ENCODE measurements at places on chromosomes 16 and 17.

GRCh38 chr17:27398691-27399090, 57.6 kb upstream of the KSR1 start:
- no peak for DNase-seq

DNA sequence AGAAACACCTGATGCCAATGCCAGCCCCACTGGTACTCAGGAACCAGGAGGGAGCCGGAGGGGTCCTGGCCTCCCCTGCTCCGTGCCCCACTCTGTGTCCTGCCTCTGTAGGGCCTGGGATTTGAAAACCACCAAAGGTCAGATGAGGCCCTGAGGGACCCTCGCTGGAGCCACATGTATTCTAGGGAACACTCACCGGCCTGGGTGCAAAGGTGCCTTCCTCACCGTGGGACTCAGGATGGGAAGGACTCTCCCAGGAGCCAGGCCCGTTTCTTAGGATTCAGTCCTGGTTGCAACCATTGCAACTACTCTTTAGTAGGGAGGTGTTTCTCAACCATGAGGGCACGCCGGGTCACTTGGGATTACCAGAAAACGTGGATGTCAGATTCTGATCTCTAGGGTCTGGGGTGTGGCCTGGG, 74.6 kb downstream of the N4BP1 start:
- no peak for DNase-seq

GRCh38 chr16:55737318-55737717, 81.5 kb downstream of the SLC6A2 start:
- no peak for DNase-seq

GRCh38 chr17:4877089-4877488, 22.2 kb upstream of the C17orf107 start:
- no peak for DNase-seq

DNA sequence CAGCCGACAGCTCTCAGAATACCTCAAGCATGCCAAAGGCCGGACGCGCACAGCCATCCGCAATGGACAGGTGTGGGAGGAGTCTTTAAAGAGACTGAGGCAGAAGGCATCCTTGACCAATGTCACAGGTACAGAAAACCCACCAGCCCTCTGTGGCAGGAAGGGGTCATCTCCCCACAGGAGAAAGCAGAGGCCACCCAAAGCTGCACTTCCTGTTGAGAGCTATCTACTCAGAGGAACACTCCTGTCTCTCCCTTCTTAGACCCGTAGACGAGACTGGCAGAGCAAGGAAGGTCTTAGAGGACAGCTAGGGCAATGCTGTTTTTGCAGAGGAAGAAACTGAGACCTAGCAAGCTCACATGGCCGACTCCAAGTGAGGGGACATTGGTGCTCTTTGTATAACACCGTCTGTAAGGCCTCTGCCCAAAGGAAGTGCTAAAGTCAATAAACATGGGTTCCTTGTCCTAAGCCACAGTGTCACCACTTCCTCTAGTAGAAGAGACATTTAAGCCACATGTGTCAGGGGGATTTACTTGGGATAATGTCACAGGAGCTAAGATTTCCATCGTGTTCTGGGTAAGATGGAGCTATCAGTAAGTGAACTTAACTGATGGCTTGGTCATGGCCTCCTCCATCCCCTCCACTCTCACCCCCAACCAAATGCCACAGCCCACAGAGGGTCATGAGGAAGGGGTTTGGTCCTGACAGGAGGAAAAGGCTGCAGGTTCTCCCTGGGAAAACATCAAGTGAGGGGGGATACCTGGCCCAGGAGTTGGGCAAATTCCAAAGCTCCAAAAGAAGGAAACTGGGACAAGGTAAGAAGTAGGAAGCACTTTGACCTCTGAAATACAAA, 9.4 kb downstream of the LPO start:
- DNase-seq = no peak

- no peak for DNase-seq
Observed at GRCh38 chr16:50705436-50706110, 12.2 kb downstream of the NOD2 start.

DNA sequence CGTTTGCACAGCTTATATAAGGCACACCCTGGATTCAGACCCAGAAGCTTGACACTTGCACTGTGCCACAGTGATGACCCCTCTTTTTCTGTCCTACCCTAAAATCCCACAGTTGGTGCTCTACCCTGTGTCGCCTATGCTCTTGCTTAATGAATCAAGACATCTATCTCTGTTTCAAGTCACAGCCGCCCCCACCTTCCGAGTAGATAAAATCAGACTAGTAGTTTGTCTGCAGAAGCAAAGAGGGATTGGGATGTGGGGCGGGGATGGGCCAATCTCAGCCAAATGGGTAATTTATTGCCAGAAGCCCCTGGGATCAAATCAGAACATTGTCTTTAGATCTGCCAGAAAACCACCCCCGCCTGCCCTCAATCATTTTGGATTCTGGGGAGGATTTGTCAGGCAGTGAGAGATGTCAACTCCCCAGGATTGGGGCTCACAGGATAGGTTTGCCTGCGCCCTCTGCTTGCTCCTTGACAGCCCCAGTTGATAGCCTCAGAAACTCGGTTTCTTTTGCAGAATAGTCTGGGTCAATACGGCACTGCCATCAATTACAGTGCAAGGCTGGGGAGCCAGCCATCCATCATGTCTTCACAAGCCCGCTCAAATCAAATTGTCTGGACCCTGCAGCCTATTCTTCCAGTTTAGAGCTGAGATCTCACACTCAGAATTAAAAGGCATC, 520.8 kb downstream of the GRIN2A start:
- no peak for DNase-seq

- DNase-seq = no peak
Observed at GRCh38 chr16:85250147-85250463, 137.8 kb upstream of the CIBAR2 start.

DNA sequence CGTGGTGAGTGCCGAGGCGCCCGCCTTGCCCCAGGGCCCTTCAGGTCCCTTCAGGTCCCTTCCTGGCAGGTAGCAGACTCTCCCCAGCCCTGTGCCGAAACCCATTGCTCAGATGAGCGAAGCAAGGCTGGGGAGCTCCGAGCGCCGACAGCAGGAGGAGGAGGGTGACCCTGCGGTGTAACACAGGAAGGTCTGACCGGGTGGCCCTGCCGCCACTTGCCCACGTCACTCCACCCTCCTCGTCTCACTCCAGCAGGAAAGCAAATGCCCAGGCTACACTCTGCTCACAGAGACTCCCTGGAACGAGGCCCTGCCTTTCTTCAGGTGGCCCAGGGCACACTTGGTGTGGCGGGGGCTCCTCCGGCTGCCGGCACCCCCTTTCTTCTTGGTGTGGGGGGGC, 57.2 kb downstream of the ACTG1 start:
- DNase-seq = no peak

GRCh38 chr17:17836250-17836817, 452 bp downstream of the SREBF1 start:
- DNase-seq = peak; percentile 99

GRCh38 chr17:81517009-81517338, 4.4 kb upstream of the ACTG1 start:
- DNase-seq = no peak

DNA sequence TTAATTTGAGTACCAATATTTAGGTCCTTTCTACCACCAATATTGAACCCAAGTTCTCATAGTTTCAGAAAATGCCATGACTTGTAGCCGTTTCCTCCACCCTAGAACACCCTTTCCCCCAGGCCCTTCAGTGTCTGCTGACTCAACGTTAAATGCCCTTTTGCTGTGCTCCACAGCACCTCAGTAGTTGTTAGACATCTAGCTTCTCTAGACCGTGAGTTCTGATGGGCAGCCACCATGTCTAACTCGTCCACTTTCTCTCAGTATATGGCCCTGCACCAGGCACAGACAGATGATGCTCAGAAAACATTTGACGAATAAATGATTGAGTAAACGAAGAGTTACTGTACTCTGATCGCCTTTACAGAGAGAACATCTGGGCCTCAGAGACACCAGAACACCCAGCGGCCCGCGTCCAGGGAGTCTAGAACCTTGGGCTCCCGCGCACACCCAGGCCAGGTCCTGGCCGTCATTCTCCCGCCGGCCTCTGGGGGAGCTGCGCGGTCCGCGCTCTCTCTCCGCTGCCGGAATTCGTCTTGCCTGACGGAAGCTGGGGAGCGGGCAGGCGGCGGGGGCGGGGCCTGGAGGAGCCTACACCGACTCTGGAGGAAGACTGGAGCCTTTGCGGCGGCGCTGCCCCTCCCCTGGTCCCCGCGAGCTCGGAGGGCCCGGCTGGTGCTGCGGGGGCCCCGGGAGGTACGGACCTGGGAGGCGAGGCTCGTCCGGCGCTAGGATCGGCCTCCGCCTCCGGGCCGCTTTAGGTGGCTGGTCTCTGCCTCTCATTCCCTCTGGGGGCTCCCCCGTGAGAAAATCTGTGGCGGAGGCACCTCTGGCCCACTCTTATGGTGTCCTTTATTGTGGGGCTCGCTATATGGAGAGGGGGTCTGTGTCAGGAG, at the start of gene NKIRAS2:
TSS of gene NKIRAS2 (plus strand) at position 582 of the 896 bp plus-strand sequence. CDS start 1,488 bp downstream, outside the sequence.
- peak; percentile 97 for DNase-seq

GRCh38 chr17:83042522-83043158, 36.8 kb upstream of the METRNL start:
- no peak for DNase-seq

- DNase-seq = no peak
Observed at GRCh38 chr16:65195998-65196397, 74.1 kb upstream of the CDH11 start.

- no peak for DNase-seq
Observed at GRCh38 chr16:74226338-74226954, 70.2 kb upstream of the PSMD7 start.

DNA sequence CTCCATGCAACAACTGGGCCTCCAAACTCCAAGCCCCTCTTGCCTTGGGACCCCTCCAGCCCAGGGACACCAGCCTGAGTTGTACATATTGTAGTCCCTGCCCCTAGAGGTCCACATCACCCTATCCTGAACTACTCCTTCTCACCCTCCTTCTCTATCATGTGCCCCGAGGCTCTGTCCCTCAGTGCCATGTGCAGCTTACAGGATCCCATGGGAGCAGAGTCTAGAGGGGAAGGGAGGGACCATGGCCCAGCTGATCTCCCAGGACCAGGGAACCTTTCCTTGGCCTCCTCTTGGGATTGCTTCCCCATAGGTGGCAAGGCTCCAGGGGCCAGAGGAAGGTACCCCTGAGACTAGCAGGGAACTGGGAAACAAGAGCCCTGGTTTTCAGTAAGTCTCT, 35.3 kb downstream of the TMEM132E start:
- no peak for DNase-seq

DNA sequence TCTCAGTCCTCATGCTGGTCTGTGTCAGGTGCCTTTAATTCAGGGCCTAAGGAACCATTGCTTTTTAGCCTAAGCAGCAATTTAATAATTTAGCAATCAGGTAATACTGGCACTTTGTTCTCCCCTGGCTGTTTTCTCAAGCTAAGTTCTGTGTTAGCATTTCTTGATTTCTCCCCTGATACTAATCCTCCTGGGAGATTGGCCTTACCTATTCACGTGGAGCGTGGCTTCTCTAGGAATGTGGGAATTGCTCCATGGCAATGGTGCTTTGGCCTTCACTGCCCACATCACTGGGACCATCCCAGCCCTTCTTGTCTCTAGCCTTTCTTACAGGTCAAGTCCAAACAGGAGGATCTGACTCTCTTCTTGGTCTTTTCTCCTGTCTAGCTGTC, 55.7 kb downstream of the ZNRF1 start:
- no peak for DNase-seq

- no peak for DNase-seq
Observed at GRCh38 chr16:89395150-89396142, 94.9 kb downstream of the ANKRD11 start.

DNA sequence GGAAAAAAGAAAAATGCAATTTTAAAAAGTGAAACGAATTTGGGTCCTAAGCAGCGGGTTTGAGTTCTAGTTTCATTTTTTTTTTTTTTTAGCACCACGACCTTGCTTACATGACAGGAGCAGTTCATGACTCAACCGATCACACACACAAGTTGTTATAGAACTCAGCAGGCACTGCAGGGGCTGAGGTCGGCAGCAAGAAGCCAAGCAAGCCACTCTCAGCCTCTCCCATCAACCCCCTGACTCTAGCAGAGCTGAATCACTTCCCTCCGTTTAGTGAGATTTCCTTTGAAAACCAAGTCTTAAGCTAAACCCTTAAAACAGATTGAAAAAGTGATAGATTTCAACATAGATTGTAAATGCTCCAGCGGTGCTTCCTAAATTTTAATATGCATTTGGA, 520.8 kb downstream of the HAPSTR1 start:
- no peak for DNase-seq

DNA sequence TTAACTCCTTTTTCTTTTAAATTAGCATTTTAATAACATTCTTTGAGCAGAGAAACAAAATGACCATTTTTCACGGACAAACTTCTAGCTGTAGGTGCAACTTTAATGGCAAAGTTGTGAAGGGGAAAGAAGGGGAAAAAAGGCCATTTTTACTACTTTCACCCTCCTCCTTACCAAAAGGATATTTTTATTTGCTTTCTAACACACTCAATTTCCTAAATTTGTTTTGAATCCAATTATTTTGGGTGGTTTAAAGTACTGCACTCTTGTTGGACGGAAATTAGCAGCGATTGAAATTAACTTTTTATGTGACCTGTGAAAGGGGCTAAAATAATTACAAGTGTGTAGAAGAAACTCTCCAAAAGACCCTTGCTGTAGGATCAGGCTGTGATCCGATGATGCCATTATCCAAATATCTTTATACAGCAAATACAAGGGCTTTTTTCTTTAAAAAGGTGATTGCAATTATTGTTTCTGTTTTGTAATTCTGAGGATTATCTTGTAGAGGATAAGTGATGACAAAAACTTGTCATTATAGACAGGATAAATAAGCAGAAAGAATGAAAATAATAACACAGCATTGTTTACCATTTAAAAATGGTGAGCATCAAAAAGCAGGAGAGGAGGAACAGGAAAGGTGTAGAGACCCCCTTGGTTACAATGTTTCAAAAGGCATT, 42.4 kb downstream of the SNX11 start:
- DNase-seq = no peak

DNA sequence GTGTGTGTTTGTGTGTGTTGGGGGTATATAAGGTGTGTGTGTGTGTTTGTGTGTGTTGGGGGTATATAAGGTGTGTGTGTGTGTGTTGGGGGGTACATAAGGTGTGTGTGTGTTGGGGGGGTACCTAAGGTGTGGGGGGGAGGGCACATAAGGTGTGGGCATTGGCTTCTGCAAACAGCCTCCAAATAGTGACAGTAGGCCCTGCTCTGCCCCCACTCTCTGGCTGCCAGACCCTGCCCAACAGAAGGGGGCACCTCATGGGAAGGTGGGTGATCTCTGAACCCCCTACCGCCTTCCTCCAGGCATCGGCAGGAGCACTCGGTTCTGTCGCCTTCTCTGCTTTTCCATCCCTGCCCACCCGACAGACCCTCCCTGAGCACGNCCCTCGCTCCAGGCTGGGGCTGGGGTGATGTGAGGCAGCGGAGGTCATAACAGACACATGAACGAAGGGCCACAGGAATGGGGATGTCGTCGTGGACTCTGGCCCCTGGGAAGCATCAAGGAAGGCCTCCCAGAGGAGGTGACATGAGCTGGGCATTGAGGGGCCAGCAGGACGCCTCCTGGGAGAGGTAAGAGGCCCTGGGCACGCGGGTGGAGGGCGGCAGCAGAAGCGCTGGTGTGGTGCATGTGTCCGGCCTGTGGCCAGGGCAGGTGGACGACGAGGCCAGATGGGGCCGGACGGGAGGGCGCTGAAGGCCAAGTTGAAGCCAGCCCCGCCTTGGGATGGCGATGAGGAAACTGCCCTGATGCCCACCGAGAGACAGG, 136.6 kb upstream of the RPH3AL start:
- DNase-seq = peak; percentile 54

GRCh38 chr16:64724339-64724738, 397.5 kb downstream of the CDH11 start:
- no peak for DNase-seq

- no peak for DNase-seq
Observed at GRCh38 chr16:79400462-79401149, 199.9 kb downstream of the MAF start.

GRCh38 chr17:14014657-14015056, 54.6 kb upstream of the COX10 start:
- no peak for DNase-seq

- DNase-seq = no peak
Observed at GRCh38 chr17:227946-228615, 46.6 kb upstream of the DOC2B start.

Measured in activated CD4-positive, alpha-beta T cell treated with anti-CD3 and anti-CD28 coated beads for 36 hours (primary cell).